ENCODE measurements at places on chromosomes 5 and 9.

DNA sequence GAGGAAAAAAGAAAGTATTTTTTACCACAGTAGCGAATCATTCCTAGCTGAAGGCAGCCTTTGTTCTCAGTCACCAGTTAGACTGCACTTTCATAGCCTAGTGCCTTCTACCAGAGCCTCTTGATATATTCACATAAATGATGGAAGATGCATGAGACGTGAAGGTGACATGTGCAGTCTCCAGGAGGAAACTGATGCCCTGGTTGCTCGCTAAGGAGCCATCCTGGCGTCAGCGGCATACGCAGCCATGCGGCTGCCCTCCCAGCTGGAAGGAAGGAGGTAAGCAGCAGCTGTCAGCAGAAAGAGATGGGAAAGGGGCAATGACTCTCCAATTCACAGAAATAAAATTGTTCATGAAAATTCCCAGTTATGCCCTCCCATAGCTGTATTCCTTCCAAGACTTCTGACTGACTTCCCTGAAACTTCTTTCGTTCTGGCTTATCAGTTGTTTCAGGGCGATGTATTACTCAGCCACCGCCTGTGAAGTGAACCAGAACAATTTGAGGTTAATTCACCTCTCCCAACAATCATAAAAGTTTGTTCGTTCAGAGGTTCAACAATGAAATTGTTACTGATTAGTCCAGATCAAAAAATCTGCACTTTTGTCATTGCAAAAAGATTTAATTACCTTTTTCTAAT is 331.2 kb downstream of the NR2F1-AS1 start:
- DNase-seq: no peak

GRCh38 chr5:37869216-37869615 is 29.4 kb upstream of the GDNF start:
- no peak for DNase-seq

DNA sequence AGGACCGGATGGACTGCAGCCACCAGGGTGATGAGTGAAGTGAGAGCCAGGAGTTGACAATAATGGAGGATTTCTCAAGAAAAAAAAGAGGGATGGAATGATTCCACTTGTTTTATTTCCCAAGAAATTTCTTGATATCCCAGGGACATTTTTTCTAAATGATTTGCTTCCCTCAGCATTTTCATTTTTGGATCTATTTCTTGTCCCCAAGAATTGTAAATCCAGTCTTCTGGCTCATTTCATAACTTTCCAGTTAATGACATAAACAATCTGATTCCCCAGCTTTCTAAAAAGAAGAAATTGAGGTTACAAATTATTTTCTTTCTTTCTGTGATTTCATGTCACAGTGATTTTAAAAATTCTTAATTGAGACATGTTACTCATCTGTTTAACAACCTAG is 446.5 kb downstream of the PRR16 start:
- DNase-seq: no peak

- no peak for DNase-seq
Observed at GRCh38 chr5:22044229-22044628, 808.9 kb downstream of the CDH12 start.

GRCh38 chr5:59562756-59563389 is 330.7 kb downstream of the PDE4D start:
- DNase-seq: peak; percentile 36

GRCh38 chr5:141681695-141682641 is at the start of gene ARAP3:
TSS of gene ARAP3 (minus strand) at chr5:141682230. CDS start at chr5:141680486, 1,744 bp downstream.
- peak; percentile 90 for DNase-seq

DNA sequence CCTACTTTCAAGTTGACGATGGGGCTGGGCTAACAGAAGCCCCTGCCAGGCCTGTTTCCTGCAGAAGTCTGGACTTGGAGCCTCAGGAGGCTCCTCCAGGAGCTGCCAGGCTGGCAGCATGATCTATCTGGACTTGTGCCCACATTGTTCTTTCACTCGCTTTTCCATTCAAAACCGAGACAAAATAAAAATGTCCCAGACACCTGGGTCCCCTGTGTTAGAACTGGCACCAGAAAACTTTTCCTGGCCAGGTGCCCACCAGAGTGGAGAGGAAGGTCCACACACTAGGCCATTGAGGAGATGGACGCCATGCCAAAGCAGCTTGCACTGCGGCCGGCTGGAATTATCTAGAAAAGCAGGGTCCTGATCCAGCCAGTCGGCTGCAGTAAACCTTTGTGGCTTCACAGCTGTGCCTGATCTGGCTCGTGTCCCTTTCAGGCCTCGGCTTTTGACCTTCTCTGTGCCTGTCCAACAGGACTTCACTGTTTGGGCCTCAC is 78.2 kb downstream of the GCNT1 start:
- no peak for DNase-seq

DNA sequence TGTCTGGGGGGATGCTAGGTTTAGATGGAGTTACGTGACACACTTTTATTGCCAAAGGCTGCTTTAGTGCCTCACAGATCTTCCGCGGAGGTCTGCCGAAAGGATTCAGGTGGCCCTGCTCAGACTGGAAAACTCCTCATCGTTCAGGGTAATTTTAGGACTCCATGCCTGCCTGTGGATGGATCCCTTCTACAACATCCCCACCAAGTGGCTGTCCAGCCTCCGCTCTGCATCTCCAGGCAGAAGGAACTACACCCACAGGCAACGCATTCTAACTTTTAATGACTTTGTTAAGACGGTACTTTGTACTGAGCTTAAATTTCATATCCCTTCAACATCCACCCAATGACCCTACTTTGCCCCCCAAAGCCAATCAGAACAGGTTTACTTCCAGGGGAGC is 29.4 kb downstream of the ATPSCKMT start:
- DNase-seq: no peak

DNA sequence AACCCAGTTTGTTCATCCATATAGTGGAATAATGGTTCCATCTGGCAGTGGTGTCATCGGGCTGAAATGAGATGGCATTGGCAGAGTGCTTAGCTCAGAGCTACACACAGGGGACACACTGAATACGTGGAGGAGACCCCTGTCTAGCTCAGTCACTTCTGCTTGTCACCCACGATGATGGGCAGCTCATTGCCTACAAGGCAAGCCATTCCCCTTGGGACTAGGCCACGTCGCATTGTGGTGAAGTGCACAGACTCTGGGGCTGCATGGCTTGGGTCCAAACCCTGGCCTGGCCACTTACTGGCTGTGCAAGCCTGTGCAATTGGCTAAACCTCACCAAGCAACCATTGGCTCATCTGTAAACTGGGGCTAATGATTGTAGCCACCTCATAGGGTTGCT is 3.2 kb upstream of the FBP1 start:
- DNase-seq: no peak

DNA sequence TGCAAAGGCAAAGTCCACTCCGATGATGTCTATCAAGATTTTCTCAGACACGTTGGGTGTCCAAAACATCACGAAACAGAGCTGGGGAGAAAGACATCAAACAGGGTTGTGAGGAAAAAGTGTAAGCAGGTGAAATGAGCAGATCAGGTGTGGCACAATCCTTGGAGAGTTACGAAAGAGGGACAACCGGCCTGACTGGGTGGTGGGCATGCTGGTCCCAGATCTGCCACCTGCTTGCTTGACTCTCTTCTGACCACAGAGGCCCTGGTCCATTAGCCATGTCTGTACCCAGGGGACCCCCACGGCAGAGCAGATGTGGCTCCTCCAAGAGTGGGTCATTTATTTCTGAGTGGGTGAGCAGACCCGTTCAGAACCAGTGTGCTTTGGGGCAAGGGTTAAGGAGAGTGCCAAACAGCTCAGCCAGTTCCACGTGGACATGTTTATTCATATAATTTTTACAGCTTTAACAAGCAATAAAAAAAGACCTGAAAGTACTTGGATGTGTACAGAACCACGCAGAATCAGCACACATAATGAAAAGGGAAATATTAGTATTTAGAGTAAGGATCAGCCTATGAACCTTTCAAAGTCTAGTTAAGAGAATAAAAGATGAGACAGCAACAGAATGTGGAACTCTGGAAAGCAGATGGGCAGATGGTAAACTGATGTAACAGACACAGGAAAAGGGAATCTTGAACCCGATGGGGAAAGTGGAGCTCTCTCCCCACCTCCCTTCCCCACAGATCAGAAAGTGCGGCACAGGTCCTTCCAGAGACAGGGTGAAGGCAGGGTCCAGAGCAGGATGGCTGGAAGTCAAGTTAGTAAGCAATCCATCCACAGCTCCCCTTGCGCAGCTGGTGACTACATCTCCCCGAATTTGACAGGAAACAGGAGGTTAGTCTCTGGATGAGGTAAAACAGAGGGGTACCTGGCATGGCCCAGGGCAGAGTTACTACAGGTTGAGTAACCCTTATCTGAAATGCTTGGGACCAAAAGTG is 52.5 kb downstream of the OTULIN start:
- DNase-seq: peak; percentile 42

- DNase-seq: no peak
Observed at GRCh38 chr5:88657906-88658775, 224.8 kb downstream of the MEF2C start.

- DNase-seq: no peak
Observed at GRCh38 chr9:24624481-24624880, 78.8 kb upstream of the IZUMO3 start.

DNA sequence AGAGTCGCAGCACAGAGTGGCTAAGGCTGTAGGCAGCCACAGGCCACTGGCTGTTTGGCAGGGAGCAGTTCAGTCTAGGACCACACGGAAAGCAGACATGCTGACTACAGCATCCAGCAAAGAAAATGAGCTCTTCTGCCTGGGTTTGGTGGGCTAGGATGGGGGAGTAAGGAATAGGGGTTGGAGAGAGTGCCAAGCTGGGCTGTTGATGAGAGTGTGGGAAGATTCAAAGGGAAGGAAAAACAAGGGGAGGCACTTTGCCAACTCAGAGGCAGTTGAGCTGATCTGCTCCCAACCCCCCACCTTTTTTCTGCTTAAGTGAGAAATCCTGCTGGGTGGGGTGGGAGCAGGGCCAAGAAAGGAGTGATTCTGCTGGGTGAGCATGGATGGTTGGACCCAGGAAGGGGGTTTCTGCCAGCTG is 35.9 kb downstream of the SVEP1 start:
- no peak for DNase-seq

- DNase-seq: no peak
Observed at GRCh38 chr9:112360047-112360804, 19.7 kb upstream of the HSDL2 start.

DNA sequence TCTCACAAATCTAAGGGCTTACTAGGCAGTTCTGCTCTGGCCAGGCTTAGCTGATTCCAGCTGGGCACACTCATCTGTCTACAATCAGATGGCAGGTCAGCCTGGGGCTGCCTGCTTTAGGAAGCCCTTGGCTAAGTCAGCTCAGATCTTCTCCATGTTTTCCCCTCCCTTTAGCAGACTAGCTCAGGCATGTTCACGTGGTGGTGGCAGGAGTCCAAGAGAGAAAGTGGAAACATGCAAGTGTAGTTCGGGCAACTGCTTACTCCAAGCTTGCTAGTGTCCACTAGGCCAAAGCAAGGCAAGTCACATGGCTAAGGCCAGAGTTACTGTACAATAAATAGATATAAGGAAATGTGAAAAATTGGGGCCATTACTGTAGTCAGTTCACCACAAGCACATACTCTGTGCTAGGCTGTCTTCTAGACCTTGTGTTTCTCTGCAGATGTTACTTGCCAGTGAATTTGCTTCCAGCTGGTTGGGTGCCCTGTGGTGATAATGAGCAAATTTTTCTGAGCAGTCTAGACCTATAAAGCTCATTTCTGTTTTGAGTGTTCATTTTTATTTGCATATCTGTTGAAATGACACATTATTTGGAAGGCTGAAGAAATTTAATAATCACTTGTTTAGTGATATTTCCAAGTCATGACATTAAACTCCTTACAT is 38.3 kb downstream of the RECK start:
- DNase-seq: peak; percentile 79

DNA sequence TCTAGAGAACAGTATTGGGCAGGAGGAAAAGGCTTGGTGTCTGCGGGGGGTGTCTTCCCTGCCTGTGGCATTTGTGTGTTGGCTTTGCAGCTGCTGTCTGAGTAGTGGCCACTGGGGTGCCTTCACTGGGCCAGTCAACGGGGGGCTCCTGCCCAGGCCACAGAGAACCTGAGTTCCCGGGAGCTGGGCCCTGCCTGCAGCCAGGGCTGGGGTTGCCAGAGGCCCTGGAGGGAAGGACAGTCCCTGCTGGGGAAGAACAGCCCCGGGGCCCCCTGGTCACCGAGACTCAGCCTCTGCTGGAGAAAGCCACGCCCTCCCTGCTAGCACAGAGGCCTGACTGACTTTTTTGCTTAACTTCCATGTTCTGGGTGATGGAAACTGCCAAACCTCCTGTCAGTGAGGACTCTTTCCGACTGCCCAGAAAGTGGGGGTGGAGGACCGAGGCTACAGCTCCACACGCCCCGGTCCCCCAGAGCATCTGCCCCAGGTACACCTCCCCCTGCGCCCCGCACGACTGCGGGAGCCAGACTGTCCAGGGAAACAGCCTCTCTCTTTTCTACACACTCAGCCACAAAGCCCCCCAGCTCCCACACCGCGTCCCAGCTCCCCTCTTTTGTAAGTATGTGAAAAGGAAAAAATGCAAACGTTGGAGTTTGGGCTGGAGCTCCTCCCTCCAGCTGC is 133.4 kb downstream of the DAB2IP start:
- no peak for DNase-seq

- no peak for DNase-seq
Observed at GRCh38 chr9:93963969-93964368, 8.8 kb upstream of the BARX1 start.

DNA sequence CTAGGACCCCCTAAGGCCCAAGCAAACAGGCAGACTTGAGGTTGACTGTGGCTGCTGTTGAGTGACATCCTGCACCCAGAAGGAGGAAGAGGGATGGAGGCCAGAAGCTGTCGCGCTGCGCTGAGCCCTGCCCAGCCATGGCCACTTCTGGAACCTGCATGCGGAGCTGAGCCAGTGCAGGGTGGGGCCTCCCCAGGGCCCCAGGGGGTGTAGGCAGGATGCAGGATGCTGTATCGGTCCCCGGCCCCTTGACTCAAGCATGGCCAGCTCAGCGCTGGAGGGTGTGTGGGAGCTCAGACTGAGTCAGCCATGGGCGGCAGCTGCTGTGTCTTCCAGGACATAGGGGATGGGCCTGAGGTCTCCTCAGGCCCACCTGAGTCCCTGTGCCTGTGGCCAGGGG is 26.9 kb downstream of the GLT6D1 start:
- DNase-seq: no peak

- DNase-seq: peak; percentile 34
Observed at GRCh38 chr5:132054031-132054696, 6.3 kb upstream of the IL3 start.

- DNase-seq: no peak
Observed at GRCh38 chr5:168743617-168744016, 164.4 kb upstream of the PANK3 start.

- no peak for DNase-seq
Observed at GRCh38 chr9:80615964-80616363, 1044.2 kb downstream of the TLE4 start.

- DNase-seq: no peak
Observed at GRCh38 chr5:25850581-25850980, 1187.8 kb downstream of the CDH9 start.

Data from right lobe of liver (tissue), 6 donors.